Mesothelial cell of epicardium (in vitro differentiated cells): ENCODE measurements at places on chromosomes 11 and 22. TPM values are rescaled to one million over a fixed set of nuclear protein-coding genes. Genes with fewer than 3 reads are reported as not detected.

- no peak for DNase-seq
These were observed 384.1 kb downstream of the LARGE1 start for GRCh38 chr22:33535937-33536875.

Gene HEPN1
- total RNA-seq = not detected in 3 replicates

Gene GDPD4
- total RNA-seq = not detected in 3 replicates

- DNase-seq = no peak
These were observed 3.2 kb downstream of the LRRC4C start for GRCh38 chr11:41456269-41456668.

- no peak for DNase-seq
These were observed 23.3 kb downstream of the ST3GAL4 start for GRCh38 chr11:126378763-126379162.

Gene F2
- total RNA-seq = 0.18 TPM in 1 of 3 replicates, not detected in the others

GRCh38 chr11:119520966-119521365, 98.0 kb upstream of the THY1 start:
- DNase-seq = no peak

Gene NAALADL1
- total RNA-seq = 1.2 to 1.8 TPM (median 1.5 TPM) in 3 replicates

Gene TIMM10
- 41.7 to 46.3 TPM (median 44.0 TPM) in 3 replicates for total RNA-seq

Gene CECR2
- 14.1 to 15.1 TPM (median 15.0 TPM) in 3 replicates for total RNA-seq

DNA sequence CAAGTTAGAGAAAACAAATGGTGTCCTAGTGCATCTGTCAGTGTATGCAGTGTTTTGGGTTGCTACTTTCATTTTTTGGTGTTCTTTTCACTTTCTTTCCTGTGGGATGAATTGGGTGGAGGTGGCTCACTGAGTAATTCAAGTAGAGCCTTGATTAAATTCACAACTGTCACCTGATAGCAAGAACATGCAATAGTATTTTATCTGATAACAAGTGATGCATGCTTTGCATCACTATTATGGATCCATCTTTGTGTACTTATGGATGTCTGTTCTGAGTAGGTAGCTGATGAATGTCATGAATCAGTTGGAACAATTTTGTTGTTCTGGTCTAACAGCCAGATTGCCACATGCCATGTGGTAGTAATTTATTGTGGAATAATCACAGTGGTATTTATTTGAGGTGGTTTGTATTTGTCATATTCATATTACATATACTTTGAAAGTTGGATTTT, 87.5 kb downstream of the DDX10 start:
- DNase-seq = no peak

Gene BSCL2
- 56.9 to 61.4 TPM (median 58.3 TPM) in 3 replicates for total RNA-seq

- DNase-seq = no peak
These were observed 5.1 kb upstream of the ARFGAP3 start for GRCh38 chr22:42862045-42862734.

DNA sequence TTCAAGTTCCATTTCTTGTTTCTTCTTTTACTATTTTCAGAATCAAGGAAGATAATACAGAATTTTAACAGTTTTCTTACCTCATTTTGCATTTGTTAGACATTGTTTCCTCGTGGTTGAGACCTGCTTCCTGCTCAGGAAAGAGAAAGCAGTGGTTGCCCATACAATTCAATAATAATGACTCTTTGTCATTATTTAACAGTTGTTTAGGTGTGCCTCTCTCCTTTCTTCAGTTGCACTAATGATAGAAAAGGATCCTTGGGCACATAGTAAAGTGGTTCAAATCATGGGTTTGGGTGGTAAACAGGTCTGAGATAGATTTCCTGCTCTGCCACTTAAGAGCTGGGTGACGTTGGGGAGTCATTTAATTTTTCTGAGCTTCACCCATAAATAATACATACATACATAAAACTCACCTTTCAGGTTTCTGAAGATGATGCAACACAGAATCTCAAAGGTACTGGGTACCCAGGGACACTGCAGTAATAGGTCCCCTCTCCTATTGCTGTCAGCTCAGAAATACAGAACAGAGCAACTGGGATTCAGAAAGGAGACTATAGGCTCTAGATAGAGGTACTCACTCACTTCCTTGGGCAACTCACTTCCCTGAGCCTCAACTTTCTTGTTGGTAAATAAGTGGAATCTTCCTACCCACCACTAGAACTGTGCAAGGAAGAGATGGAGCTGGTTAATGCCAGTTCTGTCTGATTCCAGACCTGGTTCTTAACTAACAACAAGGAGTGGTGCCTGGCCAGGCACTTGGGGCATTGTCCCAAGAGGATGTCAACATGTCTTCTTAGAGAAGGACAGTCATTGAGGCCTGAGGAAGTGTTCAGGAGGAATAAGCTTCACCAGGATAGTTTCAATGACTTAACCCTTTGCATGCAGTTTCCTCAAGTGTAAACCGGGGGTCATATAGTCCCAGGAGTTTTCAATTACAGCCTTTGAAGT, 34.9 kb downstream of the CD44 start:
- no peak for DNase-seq

DNA sequence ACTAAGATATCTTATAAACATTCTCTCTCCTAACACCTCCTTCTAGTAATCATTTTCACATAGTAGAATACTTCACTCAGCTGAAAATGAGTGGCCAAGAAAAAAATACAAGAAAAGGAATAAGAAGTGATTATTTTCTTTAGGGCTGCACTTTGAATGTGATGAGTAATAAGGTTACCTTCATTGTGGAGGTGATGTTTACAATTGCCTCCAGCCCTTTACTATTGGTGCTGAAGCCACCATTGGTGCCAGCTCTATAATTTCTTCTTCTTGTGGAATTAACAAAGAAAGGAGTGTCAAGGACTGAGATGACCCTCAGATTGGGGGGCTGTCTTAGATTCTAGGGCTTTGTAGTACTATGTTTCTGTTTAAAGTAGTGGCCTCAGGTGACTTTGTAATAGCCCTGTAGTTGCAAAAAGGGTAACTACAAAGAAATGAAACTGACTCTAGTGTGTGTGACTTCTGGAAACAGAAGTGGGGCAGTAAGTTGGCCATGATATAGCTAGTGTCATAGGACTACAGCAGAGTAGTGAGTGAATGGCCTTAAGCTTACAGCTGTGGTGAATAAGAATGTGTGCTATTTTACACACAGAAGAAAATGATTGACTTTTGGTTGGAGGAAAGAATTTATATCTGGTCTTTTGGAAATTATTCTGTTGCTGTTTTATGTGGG, 287.2 kb downstream of the TMEM135 start:
- no peak for DNase-seq

Gene INPP5J
- 8.6 to 10.8 TPM (median 9.3 TPM) in 3 replicates for total RNA-seq

- no peak for DNase-seq
These were observed 12.0 kb upstream of the TTLL12 start for GRCh38 chr22:43198936-43199335.

Gene INS
- not detected in 3 replicates for total RNA-seq

Gene KRTAP5-8
- total RNA-seq = 0.18 to 0.73 TPM (median 0.25 TPM) in 3 replicates

Gene MARK2
- 48.8 to 51.5 TPM (median 51.2 TPM) in 3 replicates for total RNA-seq

- DNase-seq = peak; percentile 93
These were observed 3.5 kb downstream of the OSM start for GRCh38 chr22:30262917-30263741.

Gene HBG1
- total RNA-seq = not detected in 3 replicates

- DNase-seq = no peak
These were observed 192.2 kb upstream of the SORL1-AS1 start for GRCh38 chr11:121645001-121645400.

- no peak for DNase-seq
These were observed 73.1 kb downstream of the CDKN1C start for GRCh38 chr11:2812371-2812991.

Gene SCGB1A1
- not detected in 3 replicates for total RNA-seq

Gene OR51B5
- total RNA-seq = 0.89 to 1.2 TPM (median 1.1 TPM) in 3 replicates

Gene EPS8L2
- total RNA-seq = 105 to 112 TPM (median 111 TPM) in 3 replicates

- DNase-seq = no peak
These were observed 15.6 kb downstream of the MOV10L1 start for GRCh38 chr22:50105208-50106100.

DNA sequence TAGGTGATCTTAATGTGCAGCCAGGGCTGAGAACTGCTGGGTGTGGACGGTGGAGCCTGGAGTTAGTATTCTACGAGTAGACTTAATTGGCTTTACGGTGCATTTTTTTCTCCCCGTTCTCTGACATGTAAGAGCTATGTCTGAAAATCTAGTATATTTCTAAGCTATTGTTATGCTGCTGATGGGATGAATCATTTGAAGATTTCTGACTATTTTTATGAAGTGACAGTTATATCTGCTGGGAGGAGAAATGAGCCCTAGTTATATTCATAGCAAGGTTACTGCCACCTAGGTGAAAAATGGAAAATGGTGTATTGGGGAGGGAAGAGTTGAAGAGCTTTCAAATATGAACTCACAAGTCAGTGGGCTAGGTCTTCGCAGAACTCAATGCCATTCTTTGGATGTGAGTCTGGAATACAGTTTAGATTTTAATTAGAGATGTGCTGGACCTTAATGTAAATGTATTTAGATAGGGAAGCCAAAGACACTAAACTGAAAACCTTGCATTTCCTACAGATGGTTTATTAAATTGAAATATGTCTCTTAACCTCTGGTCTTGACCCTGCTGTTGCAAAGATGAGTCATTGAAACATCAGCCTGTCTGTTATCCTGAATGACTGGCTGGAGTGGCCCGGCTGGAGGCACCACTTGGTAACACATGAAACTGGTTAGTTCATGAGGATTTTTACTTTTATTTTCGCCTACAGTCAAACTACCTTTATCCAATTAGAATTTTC, 293.7 kb downstream of the DDX10 start:
- no peak for DNase-seq

GRCh38 chr22:50479721-50480120, 1.6 kb upstream of the ADM2 start:
- no peak for DNase-seq

GRCh38 chr11:67280341-67280787, 8.7 kb upstream of the ANKRD13D start:
- DNase-seq = no peak

GRCh38 chr22:25564320-25564978, at the start of gene GRK3:
Gene GRK3, plus strand, starts transcription at chr22:25564675. Its CDS starts 366 bp downstream, at chr22:25565041.
- peak; percentile 47 for DNase-seq

- DNase-seq = no peak
These were observed 36.2 kb upstream of the MMP13 start for GRCh38 chr11:102991776-102992175.

GRCh38 chr11:36450110-36450572, 59.9 kb downstream of the TRAF6 start:
- no peak for DNase-seq

DNA sequence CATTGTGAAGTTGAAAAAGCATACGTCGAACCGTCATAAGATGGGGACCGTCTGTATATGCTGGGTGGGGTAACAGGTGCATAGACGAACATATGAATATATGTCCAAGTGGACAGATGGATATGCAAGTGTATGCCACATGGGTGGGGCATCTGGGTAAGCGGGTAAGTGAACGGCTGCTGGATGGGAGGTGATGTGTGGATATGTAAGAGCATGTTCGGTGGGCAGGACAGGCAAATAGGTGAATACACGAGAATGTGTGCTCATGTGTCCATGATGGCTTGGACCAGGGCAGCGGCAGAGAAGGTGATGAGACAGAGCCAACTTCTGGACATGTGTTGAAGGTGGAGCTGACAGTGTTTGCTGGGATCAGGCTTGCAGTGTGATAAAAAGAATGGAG, 12.0 kb downstream of the IFITM10 start:
- DNase-seq = no peak

Gene TRIM6
- total RNA-seq = 13.4 to 14.6 TPM (median 14.0 TPM) in 3 replicates

Gene OR5AS1
- not detected in 3 replicates for total RNA-seq
